HTR-8/SVneo (cell line): ENCODE measurements at places on chromosomes 3 and 15.

GRCh38 chr15:83978588-83978987 lies 257.0 kb upstream of the GOLGA6L4 start:
- no peak for DNase-seq

DNA sequence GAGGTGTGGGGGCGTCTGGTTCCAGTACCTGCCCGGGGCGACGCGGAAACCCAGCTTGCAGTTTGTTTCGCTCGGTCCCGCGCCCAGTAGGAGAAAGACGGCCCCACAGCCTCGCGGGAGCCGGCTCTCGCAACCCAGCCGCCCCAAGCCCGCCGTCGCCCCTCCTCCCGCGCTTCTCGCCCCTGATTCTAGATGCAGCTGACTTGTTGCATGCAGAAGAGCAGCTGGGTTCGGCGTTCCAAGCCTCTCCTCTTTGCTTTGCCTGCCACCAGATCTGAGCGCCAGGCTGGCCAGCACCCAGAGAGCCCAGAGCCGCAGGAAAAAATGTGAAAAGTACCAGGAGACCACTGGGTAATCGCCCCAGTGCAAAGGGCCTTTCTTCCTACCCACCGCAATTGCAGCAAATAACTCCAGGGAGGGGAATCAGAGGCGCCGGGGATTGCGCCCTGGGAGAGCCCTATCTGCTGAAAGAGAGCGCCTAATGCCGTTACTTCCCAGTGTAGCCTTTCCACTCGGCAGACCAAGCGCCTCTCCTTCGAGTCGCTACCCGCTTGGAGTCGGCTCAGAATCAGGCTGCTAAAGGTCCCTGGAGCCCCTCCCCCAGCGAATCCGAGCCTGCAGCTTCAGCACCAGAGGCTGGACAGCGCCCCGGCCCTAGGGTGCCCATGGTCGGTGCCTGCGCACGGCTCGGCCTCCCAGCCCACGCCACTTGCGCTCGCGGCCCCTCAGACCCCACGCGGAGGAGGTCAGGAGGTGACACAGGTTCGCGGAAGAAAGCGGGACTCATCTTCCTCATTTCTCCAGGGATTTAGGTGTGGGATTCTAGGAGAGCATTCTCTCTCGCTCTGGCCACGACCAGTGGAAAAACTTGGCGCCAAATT lies 15.7 kb upstream of the AEN start:
- no peak for DNase-seq

- no peak for DNase-seq
Measured at GRCh38 chr3:13025778-13026518, 47.3 kb downstream of the IQSEC1 start.

- DNase-seq = no peak
Measured at GRCh38 chr3:172471903-172472302, 23.6 kb upstream of the GHSR start.

DNA sequence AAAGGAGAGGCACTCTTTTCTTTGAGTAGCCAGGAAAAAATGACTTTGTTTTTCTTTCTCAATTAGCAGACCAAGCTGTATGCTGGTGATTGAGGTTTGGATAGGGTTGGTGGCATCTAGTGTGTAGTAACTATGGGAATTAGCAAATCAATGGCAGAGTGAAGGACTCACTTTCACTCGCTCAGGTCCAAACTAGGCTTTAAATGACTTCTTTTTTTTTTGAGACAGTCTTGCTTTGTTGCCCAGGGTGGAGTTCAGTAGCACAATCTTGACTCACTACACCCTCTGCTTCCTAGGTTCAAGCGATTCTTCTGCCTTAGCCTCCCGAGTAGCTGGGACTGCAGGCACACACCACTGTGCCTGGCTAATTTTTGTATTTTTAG lies 35.9 kb downstream of the PRKCI start:
- DNase-seq = no peak

GRCh38 chr3:49902511-49903345 lies 945 bp downstream of the MST1R start:
- no peak for DNase-seq

DNA sequence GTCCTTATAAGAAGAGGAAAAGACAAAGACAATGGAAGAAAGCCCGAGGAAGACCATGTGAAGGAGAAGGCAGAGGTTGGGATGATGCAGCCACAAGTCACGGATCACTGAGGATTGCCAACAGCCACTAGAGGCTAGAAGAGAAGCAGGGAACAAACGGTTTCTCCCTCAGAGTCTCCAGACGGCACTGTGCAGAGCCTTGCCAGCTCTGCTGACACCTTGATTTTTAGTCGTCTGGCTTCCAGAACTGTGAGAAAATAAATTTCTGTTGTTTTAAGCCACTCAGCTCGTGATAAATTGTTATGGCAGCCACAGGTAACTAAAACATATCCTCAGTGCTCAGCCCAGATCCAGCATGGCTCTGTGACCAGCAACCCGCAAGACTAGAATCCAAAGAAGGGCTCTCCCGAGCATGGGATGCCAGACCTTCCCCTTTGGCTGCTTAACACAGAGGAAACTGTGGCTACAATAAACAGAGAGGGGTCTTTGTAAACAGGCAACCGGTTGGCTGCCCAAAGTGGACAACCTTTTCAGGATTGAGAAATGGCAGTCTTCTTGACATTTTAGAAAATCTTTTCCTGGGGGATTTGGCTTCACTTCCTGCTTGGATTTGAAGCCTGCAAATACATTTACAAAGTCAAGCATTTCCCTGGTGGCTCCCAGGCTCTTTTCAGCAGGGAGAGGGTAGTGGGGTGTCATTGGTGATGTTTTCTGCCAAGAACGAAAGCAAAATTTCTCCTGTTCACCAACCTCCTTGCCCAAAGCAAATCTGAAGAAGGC lies 88.7 kb upstream of the ADPGK start:
- DNase-seq = no peak
